ENCODE measurements at places on chromosomes 13 and 19. TPM values are rescaled to one million over a fixed set of nuclear protein-coding genes. Genes with fewer than 3 reads are reported as not detected.

DNA sequence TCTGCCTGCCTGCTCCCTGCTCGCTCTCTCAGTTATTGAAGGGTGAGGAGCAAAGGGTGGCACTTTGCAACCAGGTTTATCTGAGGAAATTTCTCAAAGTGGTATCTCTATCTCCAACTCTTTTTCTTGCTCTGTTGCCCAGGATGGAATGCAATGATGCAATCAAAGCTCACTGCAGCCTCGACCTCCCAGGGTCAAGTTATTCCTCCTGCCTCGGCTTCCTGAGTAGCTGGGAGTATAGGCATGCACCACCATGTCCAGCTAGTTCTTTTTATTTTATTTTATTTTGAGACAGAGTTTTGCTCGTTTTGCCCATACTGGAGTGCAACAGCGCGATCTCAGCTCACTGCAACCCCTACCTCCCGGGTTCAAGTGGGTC, 4.9 kb downstream of the ACTMAP start:
- DNase-seq: no peak

- no peak for DNase-seq
These were observed 67.5 kb downstream of the B3GLCT start for GRCh38 chr13:31267126-31267784.

- no peak for DNase-seq
These were observed 4.3 kb upstream of the POU4F1 start for GRCh38 chr13:78607409-78608251.

DNA sequence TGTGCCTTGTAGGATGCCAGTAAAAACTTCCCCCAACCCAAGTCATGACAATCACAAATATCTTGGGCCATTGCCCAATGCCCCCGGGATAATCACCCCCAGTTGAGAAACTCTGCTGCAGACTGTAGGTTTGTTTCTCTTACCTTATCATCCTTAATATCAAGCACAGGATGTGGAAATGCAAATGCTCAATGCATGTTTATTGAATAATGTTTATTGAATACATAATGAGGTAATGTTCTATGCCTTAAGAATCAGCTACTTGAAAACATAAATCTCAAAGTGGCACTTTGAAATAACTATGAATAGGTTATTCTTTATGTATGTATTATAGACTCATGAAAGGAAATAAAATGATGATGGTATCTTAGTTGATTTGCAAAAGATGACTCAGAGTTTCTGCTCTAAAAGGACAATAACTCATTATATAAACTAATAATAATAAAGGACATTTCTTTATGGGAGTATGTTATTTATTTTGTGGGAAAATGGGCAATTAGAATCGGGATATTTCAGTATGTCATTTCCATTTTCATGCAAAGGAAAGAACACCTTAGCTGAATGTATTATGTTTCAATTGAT, 414.2 kb downstream of the EFNB2 start:
- no peak for DNase-seq

- DNase-seq: no peak
These were observed 19.3 kb upstream of the KIR3DL3 start for GRCh38 chr19:54704928-54705327.

DNA sequence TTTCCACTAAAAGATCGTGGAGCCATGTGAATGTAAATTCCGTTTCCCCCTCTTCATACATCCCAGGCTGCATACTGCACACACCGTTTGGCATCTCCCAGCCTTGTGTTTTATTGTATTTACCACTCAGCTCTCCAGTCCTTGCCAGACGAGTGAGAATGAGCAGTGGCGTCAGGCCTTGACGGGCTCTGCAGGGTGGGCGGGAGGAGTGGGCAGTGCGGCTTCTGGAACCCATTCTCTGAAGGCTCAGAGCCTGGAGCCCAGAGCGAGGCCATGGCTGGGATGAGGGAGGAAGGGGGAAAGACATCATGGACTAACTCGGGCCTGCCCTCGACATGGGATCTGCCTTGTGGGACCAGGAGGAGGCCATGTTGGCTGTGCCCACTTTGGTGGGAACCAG, 25.1 kb downstream of the BICRA start:
- no peak for DNase-seq

The CYP4F12 gene
- 3.5 TPM for total RNA-seq

DNA sequence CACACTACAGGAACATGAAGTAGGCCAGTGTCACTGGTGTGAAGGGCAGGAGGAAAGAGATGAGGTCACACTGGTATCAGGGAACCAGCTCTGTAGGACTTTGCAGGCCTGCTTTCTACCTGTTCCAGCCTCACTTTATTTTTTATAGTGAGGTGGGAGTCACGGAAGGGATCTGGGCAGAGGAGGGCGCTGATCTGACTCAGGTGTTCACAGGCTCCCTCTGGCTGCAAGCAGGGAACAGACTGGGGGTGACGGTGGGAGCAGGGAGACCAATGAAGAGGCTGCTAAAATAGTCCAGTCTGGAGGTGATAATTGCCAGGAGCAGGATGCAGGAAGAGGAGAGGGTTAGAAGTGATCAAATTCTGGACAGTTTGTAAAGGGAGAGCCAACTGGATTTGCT, 2.8 kb downstream of the THAP8 start:
- no peak for DNase-seq

The SULT2A1 gene
- not detected for total RNA-seq

The COX6B2 gene
- not detected for total RNA-seq

DNA sequence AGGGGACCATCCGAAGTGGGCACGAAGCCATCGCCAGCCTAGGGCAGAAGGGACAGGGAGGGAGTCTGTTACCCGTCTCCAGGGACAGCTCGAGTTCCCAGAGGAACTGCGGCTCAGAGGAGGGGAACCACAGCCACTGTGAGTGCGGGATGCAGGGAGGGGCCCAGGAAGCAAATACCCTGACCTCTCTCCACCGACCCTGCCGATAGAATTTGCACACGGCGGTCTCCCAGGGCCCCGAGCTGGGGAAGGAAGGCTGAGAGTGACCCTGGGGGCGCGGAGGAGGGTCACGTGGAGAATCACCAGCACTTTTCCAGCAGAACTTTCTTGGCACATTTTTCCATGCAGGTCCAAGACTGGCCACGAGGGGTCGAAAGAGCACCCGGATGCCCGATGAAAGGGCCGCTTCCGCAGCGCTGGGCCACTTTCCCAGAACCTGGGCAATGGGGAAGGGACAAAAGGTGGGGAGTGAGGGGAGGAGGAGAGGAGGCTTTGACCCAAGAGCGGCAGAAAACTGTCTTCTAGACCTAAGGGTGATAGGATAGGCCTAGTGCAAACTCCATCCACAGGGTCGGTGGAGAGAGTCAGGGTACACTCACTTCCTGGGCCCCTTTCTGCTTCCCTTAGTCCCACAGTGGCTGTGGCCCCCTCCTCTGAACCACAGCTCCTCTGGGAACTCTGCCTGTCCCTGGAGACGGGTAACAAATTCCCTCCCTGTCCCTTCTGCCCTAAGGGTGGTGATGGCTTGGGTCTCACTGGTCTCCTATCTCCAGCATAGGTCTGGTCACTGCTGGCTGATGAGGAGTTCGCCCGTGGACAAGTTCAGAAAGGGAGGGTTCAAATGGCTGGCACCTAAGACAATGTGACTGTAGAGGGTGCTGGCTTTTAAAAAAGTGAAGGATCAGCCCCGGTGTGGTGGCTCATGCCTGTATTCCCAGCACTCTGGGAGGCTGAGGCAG, 5.3 kb upstream of the GPR4 start:
- DNase-seq: no peak

DNA sequence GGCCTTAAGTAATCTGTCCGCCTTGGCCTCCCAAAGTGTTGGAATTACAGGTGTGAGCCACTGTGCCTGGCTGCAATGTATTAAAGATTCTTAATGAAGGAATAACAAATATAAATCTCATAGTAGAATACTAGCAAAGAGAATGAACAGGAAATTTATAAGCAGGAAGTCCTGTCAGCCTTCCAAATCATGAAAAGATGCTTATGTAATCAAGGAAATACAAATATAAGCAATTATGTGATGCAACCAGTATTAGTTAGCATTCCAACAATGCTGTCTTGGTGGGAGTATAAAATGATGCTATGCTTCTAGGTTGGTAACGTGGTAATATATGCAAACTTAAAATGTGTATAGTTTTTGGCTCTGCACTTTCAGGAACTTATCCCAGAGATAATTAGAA, 133.8 kb downstream of the PDS5B start:
- DNase-seq: no peak

The C19orf33 gene
- 7.9 TPM for total RNA-seq

DNA sequence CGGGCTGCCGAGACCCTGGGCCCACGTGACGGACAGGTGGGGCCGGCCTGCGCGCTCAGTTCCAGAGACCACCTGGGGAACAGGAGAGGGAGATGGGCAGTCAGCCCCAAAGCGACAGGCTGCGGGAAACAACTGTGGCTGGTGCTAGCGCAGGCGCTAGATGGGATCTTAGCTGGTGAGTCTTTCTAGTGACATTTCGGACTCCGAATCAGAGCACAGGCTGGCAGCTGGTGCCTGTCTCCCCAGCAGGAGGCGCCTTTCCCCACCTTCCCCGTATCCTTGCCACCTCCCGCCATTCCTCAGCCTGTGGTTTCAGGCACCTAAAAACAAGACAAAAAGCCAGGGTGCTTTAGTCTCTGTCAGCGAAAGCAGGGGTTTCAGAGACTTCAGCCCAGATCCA, 19.4 kb upstream of the RANBP3 start:
- DNase-seq: no peak

DNA sequence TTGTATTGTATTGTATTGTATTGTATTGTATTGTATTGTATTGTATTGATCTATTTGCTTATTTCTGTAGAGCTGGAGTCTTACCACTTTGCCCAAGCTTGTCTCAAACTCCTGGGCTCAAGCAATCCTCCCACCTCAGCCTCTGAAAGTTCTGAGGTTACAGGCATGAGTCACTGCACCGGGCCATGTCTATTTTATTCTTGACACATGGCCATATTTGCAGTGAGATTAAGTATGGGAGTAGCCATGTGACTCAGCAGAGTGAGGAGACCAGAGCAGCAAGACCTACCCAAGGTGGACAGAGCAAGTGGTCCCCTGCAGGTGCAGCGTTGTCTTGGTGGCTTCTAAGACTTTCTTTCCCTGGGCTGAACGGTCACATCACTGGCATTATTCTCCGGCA, 49.1 kb upstream of the UBAC2 start:
- DNase-seq: no peak

The CCDC169 gene
- 0.42 TPM for total RNA-seq

DNA sequence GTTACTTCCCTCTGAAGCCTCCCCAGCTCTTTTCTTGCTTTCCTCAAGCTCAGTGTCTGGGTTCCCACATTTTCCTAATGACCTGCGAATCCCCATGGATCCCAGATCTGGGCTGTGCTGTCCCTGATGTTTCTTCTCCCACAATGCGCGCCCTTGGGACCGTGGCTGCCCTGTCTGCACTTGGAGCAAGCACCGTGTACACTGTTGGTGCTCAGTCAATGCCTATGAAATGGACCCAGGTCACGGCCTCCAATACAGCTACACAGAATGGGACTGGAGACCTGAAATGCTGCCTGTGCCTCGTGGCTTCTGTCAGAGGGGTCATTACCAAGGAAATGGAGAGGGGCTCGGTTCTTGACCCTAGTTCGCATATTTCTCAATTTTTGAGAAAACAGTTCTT, 160.1 kb upstream of the SOX1 start:
- DNase-seq: peak; percentile 91

Measured in esophagus muscularis mucosa (tissue), 4 donors.